Upper lobe of left lung (tissue), 6 donors: ENCODE measurements at places on chromosomes 11 and 22. TPM values are rescaled to one million over a fixed set of nuclear protein-coding genes. Genes with fewer than 3 reads are reported as not detected.
A peak's percentile ranks its signal among the peaks of the same experiment; 100 is the strongest.

DNA sequence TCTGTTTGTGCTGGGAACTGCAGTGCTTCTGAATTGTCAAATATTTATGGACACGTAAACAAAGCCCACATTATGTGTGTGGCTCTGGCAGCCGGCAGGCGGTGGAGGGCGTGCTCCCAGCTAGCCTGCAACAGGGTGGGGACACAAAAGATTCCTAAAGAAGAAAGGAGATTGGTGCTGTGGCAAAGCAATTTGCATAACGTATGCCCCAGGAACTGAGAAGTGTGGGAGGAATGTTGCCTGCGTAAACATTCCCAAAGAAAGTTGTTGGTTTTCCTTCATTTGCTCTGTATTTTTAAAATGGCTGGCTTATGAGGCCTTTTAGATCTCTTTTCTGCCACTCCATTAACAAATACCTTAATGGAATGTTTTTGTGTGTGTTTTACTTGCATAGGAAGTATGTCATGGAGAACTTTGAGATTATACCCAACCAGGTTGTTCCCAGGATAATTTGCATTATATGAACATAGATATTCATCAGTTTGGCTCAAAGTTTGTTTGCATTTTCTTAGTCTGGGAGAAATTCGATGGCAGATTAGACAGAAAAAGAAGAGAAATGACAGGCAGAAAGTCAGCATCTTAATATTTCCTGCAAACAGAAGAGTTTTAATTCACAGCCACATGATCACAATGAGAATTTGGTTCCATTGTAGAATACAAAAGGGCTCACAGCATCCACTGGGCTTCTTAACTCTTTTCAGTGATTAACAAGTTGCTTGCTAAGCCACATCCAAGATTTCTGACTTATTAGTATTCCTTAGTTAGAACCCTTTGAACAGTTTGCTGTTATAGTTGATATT lies 41.8 kb upstream of the DLAT start:
- H3K27me3 ChIP-seq: no peaks in the 10 kb centered on the region
- peak overlapping the region; percentile 48 for H3K4me3 ChIP-seq
- H3K27ac ChIP-seq: peak overlapping the region; percentile 42
- H3K36me3 ChIP-seq: no peaks in the 10 kb centered on the region
- DNase-seq: peak; percentile 68
- H3K4me1 ChIP-seq: peaks cover 2% of the 10 kb centered on the region

DNA sequence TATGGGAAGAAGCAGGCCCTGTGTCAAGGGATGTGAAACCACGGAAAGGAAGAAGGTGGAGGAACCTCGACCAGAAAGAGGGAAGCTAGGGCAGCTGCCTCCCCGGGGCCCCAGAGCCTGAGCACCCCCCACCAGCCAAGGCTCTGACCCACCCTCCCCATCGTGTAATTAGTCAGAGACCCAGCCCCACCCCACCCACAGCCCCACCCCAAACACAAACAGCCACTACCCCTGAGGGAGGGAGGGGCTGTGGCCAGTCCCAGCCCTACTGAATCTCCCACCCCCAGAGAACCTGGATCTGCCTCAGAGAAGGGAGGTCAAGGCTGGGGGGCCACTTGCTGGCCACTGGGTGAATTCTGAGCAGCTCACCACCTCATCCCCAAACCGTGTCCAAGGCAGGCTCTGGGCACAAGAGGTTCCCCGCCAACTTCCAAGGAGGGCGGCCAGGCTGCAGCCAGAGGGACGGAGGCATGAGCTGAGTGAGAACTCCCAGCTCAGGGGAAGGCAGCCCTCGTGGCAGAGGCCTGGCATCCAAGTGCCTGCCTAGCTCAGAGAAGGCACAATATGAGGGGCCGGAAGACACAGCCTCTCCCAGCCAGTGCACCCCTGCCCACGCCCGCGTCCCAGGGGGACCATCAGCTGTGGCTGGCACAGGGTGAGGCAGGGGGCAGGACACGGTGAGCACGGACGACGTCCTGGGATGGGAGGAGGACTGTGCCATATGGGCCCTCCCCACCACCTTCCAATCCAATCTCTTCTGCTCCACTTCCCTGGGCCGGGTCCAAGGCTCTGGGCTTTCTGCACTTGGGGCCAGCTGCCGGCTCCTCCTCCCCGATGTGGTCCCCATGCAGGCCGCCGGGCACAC lies 2.7 kb downstream of the PLXNB2 start:
- peaks cover 87% of the 10 kb centered on the region for H3K4me1 ChIP-seq
- no peaks in the 10 kb centered on the region for H3K36me3 ChIP-seq
- H3K27ac ChIP-seq: peak overlapping the region; percentile 94
- DNase-seq: peak; percentile 65
- peak overlapping the region; percentile 64 for H3K4me3 ChIP-seq

Gene LRRC32
- total RNA-seq: 43.0 TPM

Gene SLC25A18
- total RNA-seq: 0.69 TPM

DNA sequence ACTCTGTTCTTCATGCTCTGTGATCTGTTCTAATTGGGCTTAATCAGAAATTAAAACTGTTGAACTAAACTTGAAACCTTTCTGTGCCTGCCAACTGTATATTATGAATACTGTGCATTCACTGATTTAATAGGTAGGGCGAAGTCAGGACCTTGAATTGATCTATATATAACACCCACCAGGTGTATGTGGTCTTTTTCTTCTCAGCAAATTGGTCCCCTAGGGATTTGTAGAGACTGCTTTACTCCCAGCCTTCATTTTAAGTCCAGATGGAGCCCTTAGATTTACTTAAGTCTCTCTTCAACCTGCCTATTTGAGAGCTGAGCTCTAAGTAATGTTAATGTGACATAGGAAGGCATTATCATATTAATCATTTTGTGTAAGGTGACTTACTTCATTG lies 257.5 kb downstream of the TMEM135 start:
- no peaks in the 10 kb centered on the region for H3K36me3 ChIP-seq
- no peak for DNase-seq
- H3K4me3 ChIP-seq: no peak overlapping the region
- no peaks in the 10 kb centered on the region for H3K27me3 ChIP-seq

DNA sequence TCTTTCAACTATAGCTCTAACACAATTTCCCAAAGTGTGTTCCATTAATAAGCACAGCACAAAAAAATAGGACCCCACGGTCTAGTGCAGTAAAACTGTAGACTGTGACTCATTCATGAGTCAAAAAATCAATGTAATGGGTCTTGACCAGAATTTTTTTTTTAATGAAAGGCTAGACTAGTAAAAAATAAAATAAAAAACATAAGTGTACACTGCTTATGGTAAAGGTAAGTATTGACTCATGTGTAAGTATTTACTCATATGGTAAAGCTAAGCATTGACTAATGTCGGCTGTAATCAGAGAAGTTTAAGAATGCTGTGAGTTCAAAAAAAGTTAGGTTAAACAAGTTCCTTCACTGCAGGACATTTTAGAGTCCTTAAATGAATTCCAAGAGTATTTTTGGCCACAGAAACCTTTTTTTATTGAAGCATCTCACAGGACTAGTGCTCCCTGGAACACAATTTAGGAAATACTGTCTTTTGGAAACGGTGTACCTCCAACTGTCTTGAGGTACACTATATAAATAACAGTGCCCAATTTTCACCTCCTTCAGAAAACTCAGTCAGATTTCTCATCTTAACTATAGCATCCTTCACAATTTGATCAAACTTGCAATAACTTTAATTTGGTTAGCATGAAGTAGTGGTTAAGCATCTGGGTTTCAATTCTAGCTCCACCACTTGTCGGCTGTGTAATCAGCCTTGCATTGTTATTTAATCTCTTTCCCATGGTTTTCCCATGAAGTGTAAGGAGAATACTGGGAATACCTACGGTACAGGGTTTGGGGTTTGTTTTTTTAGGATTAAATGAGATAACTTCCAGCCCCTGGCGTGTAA lies 2.1 kb downstream of the CCDC73 start:
- no peaks in the 10 kb centered on the region for H3K36me3 ChIP-seq
- DNase-seq: no peak
- H3K27ac ChIP-seq: no peak overlapping the region
- H3K4me1 ChIP-seq: peaks cover 3% of the 10 kb centered on the region

DNA sequence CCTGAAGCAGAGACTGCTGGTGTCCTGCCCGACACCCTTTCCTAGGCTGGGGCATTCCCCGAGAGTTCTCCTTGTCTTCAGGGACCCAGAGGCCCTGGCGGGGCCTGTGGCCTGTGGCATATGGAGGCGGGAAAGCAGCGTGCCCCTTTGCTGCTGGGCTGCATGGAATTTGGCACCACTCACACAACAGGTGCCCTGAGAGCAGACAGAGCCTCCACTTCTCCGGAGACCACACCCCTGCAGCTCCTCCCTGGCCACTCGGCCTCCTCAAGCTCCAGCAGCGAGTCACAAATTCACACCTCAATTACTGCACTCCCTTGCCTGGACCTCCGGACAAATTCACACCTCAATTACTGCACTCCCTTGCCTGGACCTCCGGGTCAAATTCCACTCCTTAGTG lies 1375.2 kb downstream of the TBC1D22A start:
- no peak overlapping the region for H3K4me3 ChIP-seq
- no peak for DNase-seq

Gene SAA4
- total RNA-seq: not detected

Gene B3GAT1
- total RNA-seq: 1.4 TPM

- peak overlapping the region; percentile 93 for H3K27ac ChIP-seq
- H3K27me3 ChIP-seq: no peaks in the 10 kb centered on the region
- H3K4me3 ChIP-seq: peak overlapping the region; percentile 85
- peak; percentile 83 for DNase-seq
- H3K4me1 ChIP-seq: peaks cover 31% of the 10 kb centered on the region
- H3K36me3 ChIP-seq: no peaks in the 10 kb centered on the region
These were observed 869 bp upstream of the EIF4ENIF1 start for GRCh38 chr22:31490496-31490925.

DNA sequence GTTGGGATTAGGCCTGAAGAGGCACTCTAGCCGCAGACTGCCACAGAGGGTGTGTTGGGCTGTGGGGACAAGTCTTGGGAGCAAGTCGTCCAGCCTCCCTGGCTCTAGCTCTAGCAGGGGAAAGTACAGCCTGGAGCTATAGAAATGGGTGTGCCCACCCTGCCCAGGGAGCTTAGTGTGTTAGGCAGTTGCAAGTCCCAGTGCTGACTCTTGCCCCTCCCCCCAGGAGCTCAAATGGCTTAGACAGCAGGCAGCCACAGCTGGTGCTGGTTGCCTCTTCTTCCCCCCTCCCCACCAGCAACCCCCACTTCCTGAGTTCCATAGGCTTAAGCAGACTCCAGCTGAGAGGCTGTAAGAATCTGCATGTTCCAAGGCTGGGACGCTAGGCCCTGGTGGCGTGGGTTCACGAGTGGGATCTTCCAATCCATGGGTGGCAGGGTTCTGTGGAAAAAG lies 61.2 kb downstream of the GUCY1A2 start:
- H3K4me1 ChIP-seq: no peaks in the 10 kb centered on the region
- no peak for DNase-seq
- H3K4me3 ChIP-seq: no peak overlapping the region
- H3K36me3 ChIP-seq: no peaks in the 10 kb centered on the region

Gene SHISAL1
- total RNA-seq: not detected

- H3K36me3 ChIP-seq: no peaks in the 10 kb centered on the region
- no peak overlapping the region for H3K4me3 ChIP-seq
- H3K27ac ChIP-seq: no peak overlapping the region
These were observed 27.2 kb downstream of the RPS6KA4 start for GRCh38 chr11:64385945-64386704.

GRCh38 chr11:121534131-121535093 lies 81.6 kb upstream of the SORL1-AS1 start:
- H3K4me3 ChIP-seq: no peak overlapping the region
- no peak for DNase-seq
- H3K36me3 ChIP-seq: no peaks in the 10 kb centered on the region

Gene DDX25
- not detected for total RNA-seq

GRCh38 chr22:41334951-41335635 lies 33.8 kb downstream of the ZC3H7B start:
- no peaks in the 10 kb centered on the region for H3K27me3 ChIP-seq
- DNase-seq: no peak
- no peaks in the 10 kb centered on the region for H3K4me1 ChIP-seq
- H3K36me3 ChIP-seq: peaks cover 90% of the 10 kb centered on the region

DNA sequence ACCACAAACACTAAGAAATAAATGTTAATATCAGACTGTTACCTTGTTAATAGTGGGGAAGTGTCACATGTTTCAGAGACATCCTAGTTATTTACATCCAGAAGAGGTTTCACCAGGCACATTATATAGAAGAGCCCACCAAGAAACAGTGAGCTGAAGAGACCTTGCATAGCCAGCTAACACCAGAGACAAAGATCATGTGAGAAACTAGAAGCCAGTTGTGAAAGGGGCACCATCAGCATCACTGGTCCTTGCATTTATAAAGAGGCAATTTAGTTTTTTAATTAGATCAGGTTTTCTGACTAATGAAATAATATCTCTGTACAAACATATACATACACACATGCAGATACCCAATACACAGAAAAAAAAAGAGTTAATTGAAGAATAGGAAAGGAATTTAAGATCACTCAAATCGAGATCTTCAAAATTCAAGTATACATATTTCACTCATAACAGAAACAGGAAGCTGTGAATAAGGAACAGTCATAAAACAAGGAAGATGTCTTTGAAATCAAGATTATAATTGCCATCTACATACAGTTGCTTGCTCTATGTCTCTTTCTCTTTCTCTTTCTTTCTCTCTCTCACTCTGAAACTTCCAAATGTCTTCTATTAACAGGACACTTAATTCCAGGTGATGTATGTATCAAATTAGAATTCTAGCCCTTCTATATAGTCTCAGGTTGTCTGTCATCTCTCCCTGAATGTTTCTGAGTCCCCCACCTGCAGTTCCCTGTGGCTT lies 348.7 kb downstream of the ETS1 start:
- H3K27ac ChIP-seq: no peak overlapping the region
- no peak for DNase-seq
- no peaks in the 10 kb centered on the region for H3K36me3 ChIP-seq
- H3K4me1 ChIP-seq: no peaks in the 10 kb centered on the region
- no peaks in the 10 kb centered on the region for H3K27me3 ChIP-seq
- H3K4me3 ChIP-seq: no peak overlapping the region

Gene CCDC87
- total RNA-seq: not detected

Gene SAC3D1
- total RNA-seq: 18.9 TPM

- H3K4me3 ChIP-seq: no peak overlapping the region
- H3K27ac ChIP-seq: no peak overlapping the region
- no peak for DNase-seq
- no peaks in the 10 kb centered on the region for H3K4me1 ChIP-seq
- H3K36me3 ChIP-seq: no peaks in the 10 kb centered on the region
These were observed 628.2 kb downstream of the OPCML start for GRCh38 chr11:132904091-132904490.

DNA sequence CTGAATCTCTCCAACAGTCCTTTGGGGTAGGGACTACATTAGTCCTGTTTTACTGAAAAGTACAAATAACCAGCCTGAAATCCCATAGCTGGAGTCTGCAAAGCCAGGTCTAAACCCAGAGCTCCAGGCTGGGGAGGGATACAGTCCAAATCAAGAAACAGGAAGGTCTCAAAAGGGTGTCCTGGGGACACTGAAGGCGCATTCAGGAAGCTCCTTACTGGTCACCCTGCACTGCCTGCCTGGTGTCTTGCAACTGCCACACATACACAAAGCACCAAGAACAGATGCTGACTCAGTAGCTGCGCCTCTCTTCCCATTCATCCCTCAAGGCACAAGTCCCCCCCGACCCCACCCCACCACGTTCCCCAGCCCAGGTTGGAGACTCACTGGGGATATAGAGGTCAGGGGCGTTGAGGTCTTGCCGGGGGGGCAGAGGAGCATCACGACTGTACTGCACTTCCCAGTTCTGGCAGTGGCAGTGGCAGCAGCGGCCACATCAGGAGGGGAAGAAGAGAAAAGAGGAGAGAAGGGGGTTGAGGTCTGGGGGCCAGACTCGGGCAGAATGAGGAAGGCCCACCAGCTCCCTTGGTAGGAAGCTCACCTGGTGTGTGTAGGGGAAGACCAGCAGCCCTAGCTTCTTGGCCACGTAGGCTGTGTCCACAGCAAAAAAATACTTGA lies 1.6 kb downstream of the YIF1A start:
- peaks cover 26% of the 10 kb centered on the region for H3K36me3 ChIP-seq
- no peak overlapping the region for H3K4me3 ChIP-seq
- H3K27ac ChIP-seq: no peak overlapping the region

- H3K27me3 ChIP-seq: no peaks in the 10 kb centered on the region
- DNase-seq: no peak
- no peaks in the 10 kb centered on the region for H3K4me1 ChIP-seq
- no peaks in the 10 kb centered on the region for H3K36me3 ChIP-seq
These were observed 159.1 kb upstream of the CARD18 start for GRCh38 chr11:105298630-105299029.
